GM23248 (cell line): ENCODE measurements at places on chromosomes 1 and 21.

- DNase-seq, result no peak
Measured at GRCh38 chr1:30508611-30509010, 214.8 kb downstream of the MATN1 start.

GRCh38 chr1:87816646-87817045 is 488.0 kb downstream of the LMO4 start:
- no peak for DNase-seq

DNA sequence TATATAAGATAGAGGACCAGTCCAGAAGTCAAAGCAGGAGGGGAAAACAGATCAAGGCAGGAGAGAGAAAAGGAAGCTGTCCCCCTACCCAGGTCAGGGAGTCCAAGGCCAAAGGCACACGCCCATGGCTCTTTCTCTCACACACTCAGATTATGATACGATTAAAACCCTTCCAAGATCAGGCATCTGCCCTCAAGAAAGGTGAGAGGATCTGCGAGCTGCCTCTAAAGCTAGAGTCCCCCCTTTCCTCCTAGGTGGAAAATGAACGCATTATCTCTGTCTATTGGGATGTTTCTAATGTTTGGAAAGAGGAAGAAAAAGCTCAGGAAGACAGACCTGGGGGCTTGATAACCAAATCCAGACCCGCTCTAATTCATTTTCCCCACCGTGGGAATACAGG is 7.6 kb downstream of the PAFAH2 start:
- DNase-seq, result no peak

DNA sequence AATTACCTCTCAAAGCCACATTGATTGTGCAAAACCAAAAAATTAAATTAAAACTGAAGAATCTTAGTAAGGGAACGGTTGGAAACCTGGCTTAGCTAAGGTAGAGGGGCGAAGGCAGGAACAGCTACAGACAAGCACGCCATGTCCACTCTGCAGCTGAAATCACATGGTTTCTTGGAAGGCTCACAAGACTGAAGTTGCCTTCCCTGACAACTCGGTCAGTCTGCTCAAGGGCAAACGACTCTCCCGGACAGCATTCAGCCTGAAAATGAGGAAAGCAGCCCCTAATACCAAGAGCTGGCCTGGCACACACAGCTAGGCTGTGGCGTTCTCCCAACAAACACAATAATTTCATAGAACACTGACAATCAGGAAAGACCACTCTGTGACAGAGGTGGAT is 22.7 kb upstream of the BECN2 start:
- no peak for DNase-seq

- DNase-seq, result no peak
Measured at GRCh38 chr1:194279975-194280374, 1093.6 kb upstream of the B3GALT2 start.

GRCh38 chr1:208083715-208084085 is 160.5 kb downstream of the PLXNA2 start:
- DNase-seq, result no peak

GRCh38 chr1:203593143-203593542 is 33.5 kb upstream of the ATP2B4 start:
- DNase-seq, result no peak

GRCh38 chr1:230750986-230751625 is 3.9 kb downstream of the CAPN9 start:
- no peak for DNase-seq

GRCh38 chr1:6443339-6444115 is 19.0 kb downstream of the ESPN start:
- no peak for DNase-seq

DNA sequence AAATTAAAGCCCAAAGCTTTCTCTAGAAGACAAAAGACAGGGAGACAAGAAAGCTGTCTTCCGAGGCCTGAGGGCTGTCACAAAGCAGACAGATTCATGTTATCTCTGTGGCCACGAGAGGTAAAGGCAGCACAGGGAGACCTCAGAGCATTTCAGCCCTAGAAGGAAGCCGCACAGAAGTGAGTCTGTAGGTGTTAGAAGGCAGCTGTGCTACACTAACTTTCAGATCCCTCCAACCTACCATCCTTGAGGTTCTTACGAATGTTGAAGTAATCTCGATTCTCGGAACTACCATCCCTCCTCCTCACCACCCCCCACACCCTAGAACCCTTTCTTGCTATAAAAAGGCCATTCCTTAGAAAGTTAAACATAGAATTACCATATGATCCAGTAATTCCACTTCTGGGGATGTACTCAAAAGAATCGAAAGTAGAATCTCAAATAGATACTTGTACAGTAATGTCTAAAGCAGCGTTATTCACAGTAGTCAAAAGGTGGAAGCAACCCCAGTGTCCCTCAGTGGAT is 21.5 kb upstream of the LYST start:
- DNase-seq, result no peak

DNA sequence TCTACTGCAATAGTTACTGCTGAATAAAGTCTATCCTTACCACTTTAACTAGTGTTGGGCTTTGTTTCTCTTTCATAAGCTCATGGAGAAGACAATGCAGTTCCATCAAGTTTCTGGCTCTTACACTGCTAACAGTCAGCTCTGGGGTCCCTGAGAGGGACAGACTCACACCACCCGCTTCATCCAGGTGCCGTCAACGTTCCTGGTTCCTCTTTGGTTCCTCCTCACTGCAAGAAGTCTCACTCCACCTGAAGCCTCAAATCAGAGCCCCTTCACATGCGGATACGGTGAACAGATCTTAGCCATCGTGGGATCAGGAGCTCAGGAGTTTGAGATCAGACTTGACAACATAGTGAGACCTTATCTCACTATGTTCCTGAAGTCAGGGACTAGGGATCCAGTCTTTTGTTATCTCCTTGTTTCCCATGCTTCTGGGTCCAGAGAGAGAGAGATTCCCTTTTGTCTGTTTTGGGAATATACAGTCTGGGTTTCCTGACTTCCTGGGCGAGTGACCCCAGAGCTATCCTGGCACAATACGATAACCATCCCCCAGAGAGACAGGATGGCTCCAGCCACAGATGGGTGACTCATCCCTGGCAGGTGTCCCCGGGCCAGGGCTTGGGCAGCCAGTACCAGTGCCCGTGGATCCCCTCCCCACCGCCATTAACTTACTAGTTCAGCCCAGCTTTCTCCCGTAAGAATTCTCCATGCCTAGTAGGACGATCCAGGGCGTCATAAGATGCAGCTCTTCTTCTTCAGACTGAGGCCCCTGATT is 14.3 kb upstream of the PCP4 start:
- no peak for DNase-seq

DNA sequence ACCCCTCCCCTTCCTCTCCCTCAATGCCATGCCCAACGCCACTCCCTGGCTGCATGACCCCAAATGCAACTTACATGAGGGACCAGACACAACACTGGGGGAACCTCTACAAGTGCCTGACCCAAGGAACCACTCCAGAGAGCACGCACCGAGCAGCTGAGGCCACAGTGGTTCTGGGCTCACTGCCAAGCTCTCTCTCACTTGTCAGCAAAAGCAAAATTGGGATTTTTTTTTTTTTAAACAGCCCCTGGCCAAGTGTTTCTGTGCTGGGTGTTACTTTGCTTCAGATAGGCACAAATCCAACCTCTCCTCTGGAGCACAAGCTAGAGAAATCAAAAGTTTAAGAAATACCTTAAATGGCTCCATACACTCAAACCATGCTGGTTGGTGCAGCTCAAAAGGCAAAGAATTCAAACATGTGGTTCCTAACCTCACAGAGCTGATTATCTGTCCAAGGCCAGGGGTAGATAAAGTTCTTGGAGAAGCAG is 363.0 kb downstream of the SETD4 start:
- DNase-seq, result peak; percentile 5

DNA sequence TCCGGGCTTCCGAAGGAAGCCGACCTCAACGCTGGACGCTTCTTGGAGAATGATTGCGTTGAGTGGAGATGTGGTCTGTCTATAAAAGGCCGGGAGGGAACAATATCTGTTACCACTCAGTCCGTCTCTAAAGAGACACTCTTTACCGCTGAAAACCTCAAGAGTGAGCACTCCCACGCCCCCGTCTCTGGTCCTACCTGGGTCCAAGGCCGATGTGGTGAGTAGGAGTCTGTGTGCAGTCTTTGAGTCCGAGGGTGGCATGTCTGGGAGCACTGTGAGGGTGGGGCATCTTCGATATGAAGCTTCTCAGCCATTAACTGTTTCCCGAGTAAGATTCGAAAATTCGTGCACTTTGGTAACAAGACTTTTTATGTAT is 576 bp downstream of the ZFP69 start:
- peak; percentile 54 for DNase-seq

GRCh38 chr1:154809436-154810413 is 60.4 kb downstream of the KCNN3 start:
- peak; percentile 77 for DNase-seq

DNA sequence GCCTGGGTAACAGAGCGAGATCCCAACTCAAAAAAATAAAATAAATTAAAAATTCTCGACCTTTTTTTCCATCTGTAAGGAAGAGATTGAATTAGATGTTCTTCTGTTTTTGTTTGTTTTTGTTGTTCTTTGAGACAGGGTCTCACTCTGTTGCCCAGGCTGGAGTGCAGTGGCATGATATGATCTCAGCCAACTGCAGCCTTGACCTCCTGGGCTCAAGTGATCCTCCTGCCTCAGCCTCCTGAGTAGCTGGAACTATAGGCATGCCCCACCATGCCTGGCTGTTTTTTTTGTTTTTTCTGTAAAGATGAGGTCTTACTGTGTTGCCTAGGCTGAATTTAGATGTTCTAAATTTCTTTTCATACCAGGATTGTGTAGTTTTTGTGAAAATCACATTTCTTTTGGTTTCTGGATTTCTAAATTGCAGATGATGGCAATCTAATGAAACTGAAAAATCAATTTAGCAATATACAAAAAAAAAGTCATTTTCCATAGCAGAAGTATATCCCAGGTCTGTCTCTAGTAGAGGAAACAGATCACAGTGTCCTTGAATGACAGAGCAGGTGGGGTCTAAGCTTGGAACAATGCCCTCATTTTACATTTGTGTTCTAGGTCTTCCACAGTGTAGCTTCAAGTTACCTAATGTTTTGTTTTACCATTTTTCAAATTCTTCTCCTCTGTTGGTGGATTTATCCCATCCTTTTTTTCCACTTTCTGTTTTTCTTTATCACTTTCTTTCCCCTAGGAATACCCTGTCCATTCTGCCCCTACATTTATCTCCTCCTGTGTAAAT is 20.3 kb downstream of the ZYG11A start:
- DNase-seq, result no peak

DNA sequence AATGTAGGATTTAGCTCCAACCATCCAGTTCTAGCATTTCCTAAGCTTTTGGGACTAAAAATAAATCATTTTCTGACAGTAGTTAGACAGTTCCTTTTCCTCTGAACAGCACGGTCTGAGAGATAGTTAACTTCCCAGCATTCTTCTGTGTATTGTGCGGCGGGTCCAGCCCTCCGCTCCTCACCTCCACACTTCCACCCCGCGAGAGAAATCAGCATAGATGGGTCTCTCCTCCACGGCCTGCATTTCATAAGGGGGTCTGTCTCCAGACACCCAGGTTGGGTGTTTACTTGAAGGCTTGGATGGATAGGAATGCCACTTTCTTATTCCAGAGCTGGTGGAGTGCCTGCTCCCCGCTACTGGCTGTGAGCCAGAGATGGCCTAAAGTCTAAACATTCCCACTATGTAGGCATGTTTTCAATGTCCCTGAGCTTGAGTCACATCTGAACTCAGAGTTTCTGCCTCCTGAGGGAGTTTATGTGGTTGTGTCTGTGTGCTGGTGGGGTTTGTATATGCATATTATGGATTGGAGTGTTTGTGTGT is 38.0 kb upstream of the PPP2R5A start:
- DNase-seq, result peak; percentile 54
